ENCODE measurements at places on chromosomes 7 and 10. TPM values are rescaled to one million over a fixed set of nuclear protein-coding genes. Genes with fewer than 3 reads are reported as not detected.

The FFAR4 gene
- 18.1 TPM for total RNA-seq

The SLC13A1 gene
- not detected for total RNA-seq

The TMEM176B gene
- total RNA-seq = 30.7 TPM

DNA sequence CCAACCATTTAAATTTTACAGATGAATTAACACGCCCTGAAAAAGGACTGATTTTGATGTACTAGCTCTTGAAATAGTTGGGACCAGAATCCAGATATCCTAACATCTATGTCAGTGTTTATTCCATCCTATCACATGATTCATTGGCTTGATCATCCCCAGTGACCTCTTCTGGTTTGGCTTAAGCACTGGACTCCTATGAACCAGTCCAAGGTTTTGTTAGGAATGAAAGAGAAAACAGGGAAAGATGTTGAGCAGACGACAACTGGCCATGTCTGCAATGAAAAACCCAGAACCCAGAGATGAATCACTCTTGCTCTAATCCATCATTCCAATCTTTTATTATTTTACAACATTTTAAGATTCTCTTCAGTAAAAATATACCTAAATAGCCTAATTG is 1080.9 kb downstream of the SORCS1 start:
- no peak for DNase-seq
- H3K27ac ChIP-seq = no peak overlapping the region
- H3K36me3 ChIP-seq = no peaks in the 10 kb centered on the region
- H3K4me3 ChIP-seq = no peak overlapping the region

GRCh38 chr7:118696879-118697278 is 472.4 kb downstream of the ANKRD7 start:
- H3K27ac ChIP-seq = no peak overlapping the region
- no peaks in the 10 kb centered on the region for H3K4me1 ChIP-seq
- DNase-seq = no peak
- no peak overlapping the region for H3K4me3 ChIP-seq
- no peaks in the 10 kb centered on the region for H3K27me3 ChIP-seq

DNA sequence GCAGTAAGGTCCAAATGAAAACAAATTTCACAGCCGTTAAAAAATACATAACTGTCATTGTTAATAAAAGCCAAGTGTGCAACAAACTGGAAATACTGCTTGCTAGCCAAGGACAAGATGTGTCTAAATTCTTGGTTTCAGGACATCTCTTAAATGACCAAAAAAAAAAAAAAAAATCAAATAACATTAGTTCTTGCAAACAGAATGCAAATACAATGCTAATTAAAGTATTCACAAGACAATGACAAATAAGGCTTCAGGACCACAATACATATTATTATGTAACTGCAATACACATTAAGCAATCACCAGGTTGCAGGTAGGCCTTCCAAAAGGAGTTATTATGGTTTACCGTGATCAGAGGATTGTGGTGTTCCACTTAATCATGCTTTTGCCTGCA is 3.6 kb downstream of the ARHGAP21 start:
- no peaks in the 10 kb centered on the region for H3K36me3 ChIP-seq
- no peak overlapping the region for H3K27ac ChIP-seq
- H3K4me1 ChIP-seq = peaks cover 51% of the 10 kb centered on the region
- peak overlapping the region; percentile 79 for H3K4me3 ChIP-seq
- no peaks in the 10 kb centered on the region for H3K27me3 ChIP-seq
- DNase-seq = no peak

DNA sequence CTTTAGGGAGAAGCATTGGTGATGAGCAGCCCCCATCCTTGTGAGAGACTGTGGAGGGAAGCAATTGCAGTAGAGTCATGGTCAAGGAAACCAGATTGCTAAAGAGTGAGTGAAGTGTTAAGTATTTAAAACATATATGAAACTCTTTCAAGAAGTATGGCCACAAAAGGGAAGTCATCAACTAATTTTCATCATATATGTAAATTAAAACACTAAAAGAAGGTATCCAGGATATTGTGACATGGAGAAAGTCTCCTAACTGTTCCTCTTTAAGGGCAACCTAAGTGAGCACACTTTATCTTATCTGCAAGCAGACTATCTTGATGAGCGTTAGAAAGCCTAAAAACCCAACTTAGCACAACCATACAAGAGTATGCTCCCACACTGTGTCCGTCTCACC is 69.7 kb downstream of the CD36 start:
- H3K4me3 ChIP-seq = no peak overlapping the region
- no peaks in the 10 kb centered on the region for H3K27me3 ChIP-seq
- no peaks in the 10 kb centered on the region for H3K4me1 ChIP-seq
- DNase-seq = no peak
- peak overlapping the region; percentile 11 for H3K27ac ChIP-seq
- H3K36me3 ChIP-seq = no peaks in the 10 kb centered on the region

DNA sequence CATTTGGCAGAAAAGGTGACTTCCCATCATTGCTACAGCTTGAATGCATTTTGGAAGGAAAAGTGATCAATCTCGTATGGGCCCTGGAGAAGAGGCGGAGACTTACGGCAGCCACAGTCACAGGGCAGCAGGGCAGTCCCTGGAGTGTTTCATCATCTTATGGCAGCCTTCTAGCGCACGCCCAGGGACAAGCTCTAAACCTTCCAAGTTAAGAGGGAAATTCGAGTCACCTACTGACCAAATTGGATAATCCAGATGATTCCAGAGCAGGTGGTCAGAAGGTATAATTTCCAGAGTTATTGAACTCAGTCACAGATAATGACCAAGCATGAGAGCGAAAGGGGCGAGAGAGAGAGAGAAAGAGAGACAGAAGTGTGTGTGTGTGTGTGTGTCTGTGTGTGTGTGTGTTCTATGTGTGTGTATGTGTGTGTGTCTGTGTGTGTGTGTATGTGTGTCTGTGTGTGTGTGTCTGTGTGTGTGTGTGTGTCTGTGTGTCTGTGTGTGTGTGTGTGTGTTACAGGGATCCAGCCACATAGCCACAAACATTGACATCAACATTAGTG is 123.7 kb upstream of the ADAM12 start:
- no peak for DNase-seq
- no peak overlapping the region for H3K4me3 ChIP-seq
- H3K27me3 ChIP-seq = no peaks in the 10 kb centered on the region

- peak overlapping the region; percentile 69 for H3K4me3 ChIP-seq
- DNase-seq = peak; percentile 70
- no peaks in the 10 kb centered on the region for H3K36me3 ChIP-seq
- no peaks in the 10 kb centered on the region for H3K27me3 ChIP-seq
- H3K27ac ChIP-seq = peak overlapping the region; percentile 83
Observed at GRCh38 chr7:22356010-22356691, 803 bp downstream of the RAPGEF5 start.

All from upper lobe of left lung (tissue), 6 donors.